ENCODE measurements at places on chromosomes 7 and 10.

GRCh38 chr7:2108501-2109250 is 124.1 kb downstream of the MAD1L1 start:
- DNase-seq, result no peak

DNA sequence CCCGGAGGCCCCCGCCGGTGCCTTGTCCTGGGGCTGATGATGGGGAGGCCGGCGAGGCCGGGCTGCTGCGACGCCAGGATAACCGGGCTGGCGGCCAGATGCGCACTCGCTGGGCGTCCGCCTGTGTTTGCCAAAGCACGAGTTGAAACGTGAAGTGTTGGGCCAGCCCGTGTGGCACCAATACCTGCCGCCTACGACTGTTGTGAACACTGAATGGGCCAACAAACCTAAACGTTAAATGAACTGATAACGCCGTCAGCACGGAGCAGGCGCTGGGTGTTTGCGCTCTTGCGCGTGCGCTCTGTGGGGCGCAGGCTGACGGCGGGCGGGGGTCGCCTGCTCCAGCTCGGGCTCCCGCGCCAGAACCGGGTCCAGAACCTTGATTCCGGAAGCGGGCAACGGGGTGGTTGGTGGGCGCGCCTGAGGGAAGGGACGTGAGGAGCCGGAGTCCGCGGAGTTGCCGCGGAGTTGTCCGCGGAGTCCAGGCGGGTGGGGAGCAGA is 658 bp downstream of the CYP2E1 start:
- no peak for DNase-seq

DNA sequence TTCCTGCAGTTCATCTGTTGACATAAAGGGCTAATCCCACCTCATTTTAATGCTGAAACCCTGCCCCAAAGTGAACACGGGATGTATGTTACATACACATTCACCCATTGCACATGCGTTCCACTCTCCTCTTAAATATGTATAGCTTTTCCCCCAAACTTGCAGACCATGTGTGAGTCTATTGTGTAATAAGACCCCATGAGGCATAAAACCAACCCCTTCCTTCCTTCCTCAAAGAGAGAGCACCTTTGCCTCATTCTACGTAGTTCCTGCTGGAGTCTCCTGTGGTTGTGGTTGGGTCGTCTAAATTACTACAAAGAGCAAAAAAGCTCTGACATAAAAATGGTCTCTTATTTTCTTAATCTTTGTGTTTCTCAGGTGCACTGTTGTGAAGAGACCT is 345.7 kb upstream of the KLF6 start:
- DNase-seq, result peak; percentile 49

DNA sequence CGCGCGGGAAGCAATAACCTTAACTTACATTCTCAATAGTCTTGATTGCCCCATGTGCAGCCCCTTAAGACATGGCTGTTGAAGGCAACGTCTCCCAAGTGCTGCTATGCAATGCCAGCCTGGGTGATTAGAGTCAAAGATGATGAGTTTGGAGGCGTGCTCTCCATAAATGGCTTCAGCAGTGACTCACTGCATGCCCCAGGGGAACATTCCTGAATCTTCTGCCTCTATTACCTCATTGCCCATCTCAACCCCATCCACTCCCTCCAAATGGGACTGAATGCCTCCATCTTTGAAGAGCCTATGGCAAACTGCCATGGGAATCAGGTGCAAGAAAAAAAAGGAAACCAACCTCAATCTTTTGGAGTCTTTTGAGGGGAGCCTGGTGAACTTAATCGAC is 282.8 kb downstream of the SNX10 start:
- no peak for DNase-seq

GRCh38 chr10:132630156-132630555 is 92.6 kb downstream of the INPP5A start:
- no peak for DNase-seq

DNA sequence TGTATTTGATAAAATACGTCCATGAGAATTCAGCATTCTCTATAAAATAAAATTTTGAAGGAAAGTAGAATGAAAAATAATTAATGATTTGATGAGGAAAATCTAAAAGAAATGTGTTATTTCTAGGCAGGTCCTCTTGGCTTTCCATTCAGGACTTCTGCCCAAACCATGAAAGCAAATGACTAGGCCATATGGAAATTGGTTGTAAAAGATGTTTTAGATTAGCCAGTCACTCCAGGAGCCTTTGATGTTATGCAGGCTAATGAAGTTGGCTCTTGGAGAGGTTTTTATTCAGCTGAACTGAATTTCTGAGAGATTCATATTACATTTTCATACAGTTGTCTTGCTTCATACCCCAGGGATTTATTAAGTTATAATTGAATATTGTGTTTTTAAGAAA is 452.8 kb downstream of the SDK1 start:
- DNase-seq, result no peak

All from CD4-positive, alpha-beta T cell treated with Interleukin-12 subunit alpha and Interleukin-12 subunit beta, for 1 hour (primary cell).